ENCODE measurements at places on chromosomes 5 and 9.

- peaks cover 6% of the 10 kb centered on the region for H3K4me1 ChIP-seq
- no peak for DNase-seq
Observed at GRCh38 chr5:131563434-131564228, 71.4 kb downstream of the RAPGEF6 start.

DNA sequence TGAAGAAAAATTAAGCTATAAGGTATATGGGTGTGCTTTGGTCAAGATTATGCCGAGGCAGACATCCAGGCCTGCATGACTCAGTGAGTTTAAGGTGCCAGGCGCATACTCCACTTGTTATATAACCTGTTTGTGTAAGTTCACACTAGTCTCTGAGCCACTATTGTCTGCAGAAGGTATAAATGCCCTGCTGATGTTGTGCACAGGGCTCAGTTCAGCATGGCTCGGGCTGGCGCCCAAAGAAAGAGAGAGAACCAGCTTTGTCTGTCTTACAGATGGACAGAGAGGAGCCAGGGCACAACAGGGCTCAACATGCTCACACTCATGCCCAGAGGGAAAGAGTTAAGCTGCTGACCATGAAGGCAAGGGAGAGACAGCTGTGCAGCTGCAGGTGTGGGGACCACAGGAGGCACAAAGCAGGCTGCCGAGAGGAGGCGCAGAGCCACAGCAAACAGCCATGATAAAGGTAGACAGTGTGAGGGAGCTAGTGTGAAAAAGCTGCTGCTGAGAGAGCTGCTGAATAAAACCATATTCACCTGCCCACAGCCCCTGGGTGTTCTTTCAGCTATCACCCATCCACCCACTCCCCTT is 1587.6 kb upstream of the C9orf72 start:
- H3K4me1 ChIP-seq = no peaks in the 10 kb centered on the region
- no peak overlapping the region for H3K27ac ChIP-seq
- no peak overlapping the region for H3K4me3 ChIP-seq
- no peaks in the 10 kb centered on the region for H3K36me3 ChIP-seq
- no peaks in the 10 kb centered on the region for H3K27me3 ChIP-seq

DNA sequence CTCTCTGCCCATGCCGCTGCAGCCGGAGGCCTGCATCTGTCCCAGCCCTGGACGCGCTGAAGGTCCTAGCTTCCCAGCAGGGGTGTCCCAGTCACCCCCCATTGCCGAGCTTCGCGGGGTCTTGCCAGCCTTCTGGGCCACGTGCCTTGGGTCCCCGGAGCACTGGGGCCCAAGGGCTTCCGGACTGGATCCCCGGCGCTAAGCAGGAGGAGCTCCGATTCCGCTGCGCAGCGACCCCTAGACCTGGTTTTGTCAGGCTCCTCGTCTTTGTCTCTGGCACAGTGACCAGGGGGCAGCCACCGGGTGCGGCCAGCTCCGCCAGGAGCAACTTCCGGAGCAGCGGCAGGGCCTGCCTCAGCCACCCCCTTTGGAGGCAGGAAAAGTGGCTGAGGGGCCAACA is 3.3 kb upstream of the IRX1 start:
- no peaks in the 10 kb centered on the region for H3K4me1 ChIP-seq
- H3K36me3 ChIP-seq = no peaks in the 10 kb centered on the region
- DNase-seq = no peak
- H3K4me3 ChIP-seq = no peak overlapping the region
- no peak overlapping the region for H3K27ac ChIP-seq

- H3K36me3 ChIP-seq = no peaks in the 10 kb centered on the region
- no peaks in the 10 kb centered on the region for H3K27me3 ChIP-seq
- no peak overlapping the region for H3K27ac ChIP-seq
- no peak for DNase-seq
Observed at GRCh38 chr9:20407013-20407412, 215.3 kb downstream of the MLLT3 start.

DNA sequence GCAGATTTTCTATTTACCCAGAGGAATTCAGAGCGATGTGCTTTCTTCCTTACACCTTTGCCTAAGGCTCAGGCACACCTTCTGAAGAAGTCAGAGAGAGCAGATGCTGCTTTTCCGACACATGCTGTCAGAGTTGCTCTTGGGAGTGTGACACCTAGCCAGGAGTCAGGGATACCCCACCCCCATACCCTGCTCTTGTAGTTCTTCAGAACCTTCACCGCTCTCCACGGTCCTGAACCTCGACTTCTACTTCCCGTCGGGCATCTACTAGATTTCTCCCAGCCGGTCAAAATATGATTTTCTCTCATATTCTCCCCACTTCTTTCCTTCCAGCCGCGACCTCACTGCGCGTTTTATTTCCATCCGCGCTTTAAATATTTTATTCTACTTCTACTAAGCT is 1.7 kb downstream of the GRIN3A start:
- no peaks in the 10 kb centered on the region for H3K4me1 ChIP-seq
- H3K4me3 ChIP-seq = no peak overlapping the region
- no peaks in the 10 kb centered on the region for H3K36me3 ChIP-seq
- H3K27me3 ChIP-seq = peaks cover 8% of the 10 kb centered on the region
- no peak overlapping the region for H3K27ac ChIP-seq

GRCh38 chr5:81631124-81631523 is 119.8 kb downstream of the SSBP2 start:
- DNase-seq = peak; percentile 18
- no peaks in the 10 kb centered on the region for H3K27me3 ChIP-seq
- H3K4me1 ChIP-seq = no peaks in the 10 kb centered on the region
- H3K27ac ChIP-seq = no peak overlapping the region

- H3K4me3 ChIP-seq = no peak overlapping the region
- no peaks in the 10 kb centered on the region for H3K4me1 ChIP-seq
- no peaks in the 10 kb centered on the region for H3K27me3 ChIP-seq
- DNase-seq = no peak
- no peak overlapping the region for H3K27ac ChIP-seq
Observed at GRCh38 chr9:110452227-110452801, 114.7 kb upstream of the TXNDC8 start.

DNA sequence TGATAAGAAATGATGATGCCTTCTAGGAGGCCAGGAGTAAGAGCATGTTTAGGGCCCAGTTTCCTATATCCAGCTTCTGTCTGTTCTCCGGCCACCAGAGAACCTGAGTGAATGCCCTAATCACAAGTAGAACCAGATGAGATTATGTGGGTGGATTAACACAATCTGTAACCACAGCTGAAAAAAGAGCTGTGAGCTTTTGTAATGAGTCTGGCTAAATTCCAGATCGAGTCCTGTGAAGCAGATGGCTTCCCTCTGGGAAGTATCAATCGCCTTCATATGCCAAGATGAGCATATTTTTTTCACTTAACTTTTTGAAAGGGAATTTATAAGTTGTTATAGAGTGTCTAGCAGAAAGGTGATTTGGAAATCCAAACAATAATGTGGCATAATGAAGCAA is 99.8 kb downstream of the NNT start:
- H3K4me3 ChIP-seq = no peak overlapping the region
- DNase-seq = no peak
- peaks cover 30% of the 10 kb centered on the region for H3K36me3 ChIP-seq

- H3K27me3 ChIP-seq = no peaks in the 10 kb centered on the region
- no peak overlapping the region for H3K27ac ChIP-seq
- no peak overlapping the region for H3K4me3 ChIP-seq
- H3K36me3 ChIP-seq = no peaks in the 10 kb centered on the region
- no peaks in the 10 kb centered on the region for H3K4me1 ChIP-seq
Observed at GRCh38 chr9:16267281-16268066, 603.0 kb downstream of the BNC2 start.

DNA sequence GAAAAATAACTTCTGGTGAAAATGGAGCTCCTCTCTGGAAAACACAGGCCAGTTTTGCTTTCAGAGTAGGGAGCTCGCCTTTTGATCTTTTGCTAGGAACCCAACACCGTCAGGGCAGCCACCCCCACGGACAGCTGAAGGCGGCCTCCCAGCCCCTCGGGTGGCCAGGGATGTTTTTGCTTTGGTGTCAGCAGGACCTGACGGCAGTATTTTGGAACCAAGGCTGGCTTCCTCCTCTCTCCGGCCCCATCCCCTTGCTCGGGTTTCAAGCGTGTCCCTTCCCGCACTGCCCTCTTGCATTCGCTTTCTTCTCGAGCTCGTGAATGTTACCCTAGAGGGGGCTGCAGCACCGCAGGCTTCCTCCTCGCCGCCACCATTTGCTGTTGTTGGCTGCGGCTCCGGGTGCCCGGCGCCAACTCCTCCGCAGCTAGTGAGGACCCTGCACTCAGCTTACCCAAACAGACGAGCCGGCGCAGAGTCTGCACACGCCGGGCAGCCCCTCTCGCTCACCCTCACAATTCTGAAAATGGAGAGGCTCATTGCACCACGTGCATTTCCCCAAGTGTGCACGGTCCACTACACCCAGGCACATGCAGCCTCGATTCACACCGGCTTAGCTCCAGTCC is 35.5 kb upstream of the ADAMTSL1 start:
- no peak overlapping the region for H3K27ac ChIP-seq
- no peak for DNase-seq
- H3K36me3 ChIP-seq = no peaks in the 10 kb centered on the region
- no peaks in the 10 kb centered on the region for H3K4me1 ChIP-seq
- H3K27me3 ChIP-seq = peaks cover 4% of the 10 kb centered on the region

- no peak overlapping the region for H3K27ac ChIP-seq
- no peaks in the 10 kb centered on the region for H3K36me3 ChIP-seq
- no peaks in the 10 kb centered on the region for H3K4me1 ChIP-seq
- no peaks in the 10 kb centered on the region for H3K27me3 ChIP-seq
Observed at GRCh38 chr5:124704594-124705284, 41.7 kb downstream of the ZNF608 start.

GRCh38 chr9:4680750-4681149 is 1.4 kb downstream of the CDC37L1 start:
- no peak for DNase-seq
- H3K4me3 ChIP-seq = peak overlapping the region; percentile 9
- H3K36me3 ChIP-seq = peaks cover 4% of the 10 kb centered on the region
- peak overlapping the region; percentile 0 for H3K27ac ChIP-seq
- H3K4me1 ChIP-seq = peaks cover 11% of the 10 kb centered on the region

DNA sequence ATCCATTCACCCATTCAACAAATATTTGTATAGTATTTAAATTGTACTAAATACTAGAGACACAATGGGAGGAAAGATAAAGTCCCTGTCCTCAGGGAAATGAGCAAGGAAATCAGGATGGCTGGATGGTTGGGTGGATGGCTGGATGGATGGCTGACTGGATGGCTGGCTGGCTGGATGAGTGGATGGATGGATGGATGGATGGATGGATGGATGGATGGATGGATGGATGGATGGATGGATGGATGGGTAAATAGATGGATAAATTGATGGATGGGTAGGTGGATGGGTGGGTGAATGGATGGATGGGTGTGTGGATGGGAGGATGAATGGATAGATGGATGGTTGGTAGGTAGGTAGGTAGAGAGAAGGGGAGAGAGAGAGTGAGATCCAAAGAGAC is 41.5 kb upstream of the WWC1 start:
- no peaks in the 10 kb centered on the region for H3K36me3 ChIP-seq
- DNase-seq = no peak
- no peaks in the 10 kb centered on the region for H3K4me1 ChIP-seq
- no peaks in the 10 kb centered on the region for H3K27me3 ChIP-seq
- H3K27ac ChIP-seq = no peak overlapping the region

- no peak overlapping the region for H3K4me3 ChIP-seq
- no peak for DNase-seq
- H3K36me3 ChIP-seq = no peaks in the 10 kb centered on the region
- no peaks in the 10 kb centered on the region for H3K27me3 ChIP-seq
Observed at GRCh38 chr5:14447958-14448911, 133.4 kb upstream of the OTULINL start.

- H3K4me1 ChIP-seq = no peaks in the 10 kb centered on the region
- H3K4me3 ChIP-seq = no peak overlapping the region
- H3K36me3 ChIP-seq = no peaks in the 10 kb centered on the region
- H3K27me3 ChIP-seq = no peaks in the 10 kb centered on the region
- no peak overlapping the region for H3K27ac ChIP-seq
- no peak for DNase-seq
Observed at GRCh38 chr9:108724652-108725051, 131.1 kb downstream of the ACTL7B start.

GRCh38 chr5:123605822-123606221 is 93.8 kb downstream of the CSNK1G3 start:
- no peak for DNase-seq
- H3K36me3 ChIP-seq = no peaks in the 10 kb centered on the region
- H3K27ac ChIP-seq = no peak overlapping the region

DNA sequence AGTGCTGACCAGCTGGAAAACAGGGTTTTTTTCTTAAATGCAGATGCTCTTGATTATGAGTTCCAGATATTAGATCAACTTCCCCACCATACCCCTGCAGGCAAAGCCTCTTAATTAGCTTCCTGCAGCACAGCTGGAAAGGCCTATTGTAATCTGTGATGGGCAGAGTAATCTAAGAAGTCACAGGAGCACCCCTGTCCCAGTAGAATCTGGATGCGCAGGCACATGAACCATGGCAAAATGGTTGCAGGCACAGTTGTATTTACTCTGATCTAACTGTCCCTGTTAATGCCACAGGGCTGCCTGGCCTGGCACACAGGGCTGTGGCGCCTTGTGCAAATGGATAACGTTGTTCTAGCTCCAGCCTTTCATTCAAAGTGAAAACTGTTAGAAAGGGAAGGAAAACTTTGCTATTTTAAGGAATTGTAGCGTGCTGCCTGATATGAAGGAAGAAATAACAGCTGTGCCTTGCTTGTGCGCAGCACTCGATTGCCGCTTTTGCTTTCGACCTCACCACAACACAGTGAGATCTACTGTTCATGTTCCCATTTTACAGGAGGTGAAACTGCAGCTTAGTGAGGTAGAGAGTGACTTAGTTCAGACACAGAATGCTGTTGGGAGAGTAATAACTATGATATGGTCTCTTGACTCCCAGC is 2.3 kb downstream of the TGFBI start:
- no peak overlapping the region for H3K4me3 ChIP-seq
- peaks cover 5% of the 10 kb centered on the region for H3K27me3 ChIP-seq
- no peak for DNase-seq
- H3K4me1 ChIP-seq = peaks cover 5% of the 10 kb centered on the region

GRCh38 chr9:89605465-89606048 is 745 bp downstream of the GADD45G start:
- no peaks in the 10 kb centered on the region for H3K36me3 ChIP-seq
- no peaks in the 10 kb centered on the region for H3K27me3 ChIP-seq
- peak overlapping the region; percentile 54 for H3K27ac ChIP-seq

DNA sequence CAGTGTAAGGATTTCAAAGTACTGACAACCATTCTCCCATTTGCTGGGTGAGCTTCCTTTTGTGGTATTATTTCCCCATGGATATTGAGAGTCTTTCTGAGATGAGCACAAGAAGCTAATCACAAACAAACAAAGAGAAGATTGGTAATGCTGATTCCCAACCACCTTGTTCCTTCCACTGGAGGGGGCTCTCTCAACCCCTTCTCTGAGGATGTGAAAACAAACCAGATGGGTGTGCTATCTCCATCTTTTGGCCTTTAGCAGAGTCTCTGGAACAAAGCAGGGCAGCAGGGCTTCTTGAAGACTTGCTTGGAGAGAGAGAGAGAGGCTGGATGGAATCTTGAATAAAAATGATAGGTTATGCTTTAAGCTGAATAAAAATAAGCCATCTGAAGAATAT is 576.7 kb upstream of the ZNF462 start:
- DNase-seq = no peak
- no peaks in the 10 kb centered on the region for H3K36me3 ChIP-seq

- no peak overlapping the region for H3K4me3 ChIP-seq
- H3K36me3 ChIP-seq = no peaks in the 10 kb centered on the region
- DNase-seq = no peak
- no peaks in the 10 kb centered on the region for H3K27me3 ChIP-seq
- no peak overlapping the region for H3K27ac ChIP-seq
Observed at GRCh38 chr5:168273056-168273980, 18.1 kb upstream of the WWC1 start.
